ENCODE measurements at places on chromosomes 2 and 18.

- DNase-seq: no peak
Observed at GRCh38 chr2:218997731-218998130, 4.5 kb upstream of the CRYBA2 start.

DNA sequence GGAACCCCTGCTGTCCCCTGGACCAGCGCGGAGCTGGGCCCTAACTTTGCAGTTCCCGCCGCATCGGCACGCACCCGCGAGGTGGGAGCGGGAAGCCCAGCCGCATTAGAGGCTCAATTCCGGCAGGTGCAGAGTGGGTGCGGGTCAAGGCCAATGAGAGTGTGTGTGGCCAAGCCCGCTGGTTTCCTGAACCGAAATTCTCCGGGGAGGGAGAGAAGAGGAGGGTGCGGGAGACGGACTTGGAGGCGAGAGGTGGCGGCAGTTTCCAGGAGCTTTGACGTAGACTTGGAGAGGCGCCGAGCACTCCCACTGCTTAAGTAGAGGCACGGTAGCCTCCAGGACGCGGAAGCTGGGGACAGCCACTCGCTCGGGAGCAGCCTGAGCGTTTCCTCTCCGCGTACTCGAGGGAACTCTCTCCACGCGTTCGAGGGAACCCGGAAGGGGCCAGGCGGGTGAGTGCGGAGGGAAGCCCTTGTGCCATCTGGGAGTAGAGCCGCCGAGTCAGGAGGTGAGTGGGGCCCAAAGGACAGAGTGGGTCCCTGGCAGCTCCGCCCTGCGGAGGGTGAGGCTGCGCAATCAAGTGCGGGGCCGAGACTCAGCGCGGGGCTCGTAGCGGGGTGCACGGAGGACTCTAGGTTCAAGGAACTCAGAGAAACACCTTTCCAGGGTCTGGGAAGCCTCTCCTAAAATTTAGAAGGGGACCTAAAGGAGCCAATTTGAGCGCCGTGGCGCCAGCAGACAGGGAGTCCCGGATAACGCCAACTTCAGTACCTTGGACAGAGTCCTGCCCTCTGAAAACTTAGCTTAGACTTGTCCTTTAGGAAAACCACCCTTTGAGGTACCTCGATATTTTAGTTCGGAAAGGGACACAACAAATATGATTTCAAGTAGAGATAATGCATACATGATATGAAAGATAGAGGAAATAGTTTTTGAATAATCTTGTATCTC is at the start of gene FAM237A:
FAM237A (plus strand) TSS at position 413 of the 951 bp plus-strand sequence. CDS start 1,750 bp downstream, outside the sequence.
- no peak for DNase-seq

- DNase-seq: no peak
Observed at GRCh38 chr18:28365411-28365831, 188.5 kb upstream of the CDH2 start.

DNA sequence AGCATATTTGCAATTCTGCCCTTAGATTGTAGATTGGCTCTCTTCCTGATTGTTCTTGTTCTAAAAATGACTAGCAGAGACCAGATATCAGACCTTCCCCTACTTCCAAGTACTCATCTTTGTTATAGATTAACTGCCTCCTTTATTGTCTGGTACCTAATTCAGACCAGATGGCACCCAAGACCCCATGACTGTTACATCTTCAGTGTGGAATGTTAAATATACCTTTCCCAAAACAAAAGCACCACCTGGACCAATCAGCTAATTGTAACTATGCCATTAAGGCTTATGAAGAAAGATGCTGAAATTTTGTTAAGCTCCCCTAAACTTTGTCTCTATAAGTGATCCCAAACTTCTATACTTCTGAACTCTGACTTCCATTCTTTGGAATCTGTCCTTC is 12.0 kb upstream of the TFPI start:
- no peak for DNase-seq

- no peak for DNase-seq
Observed at GRCh38 chr18:56431551-56431950, 206.8 kb downstream of the TXNL1 start.

DNA sequence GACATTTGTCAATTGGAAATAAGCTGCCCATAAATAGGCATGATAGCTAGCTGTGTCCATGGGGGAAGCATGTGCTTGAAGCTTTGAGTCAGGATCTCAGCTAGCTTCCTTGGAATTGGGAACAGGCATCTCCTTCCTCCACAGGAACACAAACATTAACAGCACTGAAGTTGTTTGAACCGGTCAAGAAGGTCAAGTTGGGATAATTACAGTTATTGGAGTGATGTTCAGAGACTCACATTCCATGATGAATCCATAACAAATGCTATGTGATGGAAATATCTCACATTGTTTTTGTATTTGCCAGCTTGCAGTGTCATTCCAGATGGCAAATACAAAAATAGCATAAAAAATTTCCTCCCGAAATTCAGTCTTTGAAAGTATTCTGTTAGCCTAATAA is 347.6 kb upstream of the SMIM21 start:
- no peak for DNase-seq

DNA sequence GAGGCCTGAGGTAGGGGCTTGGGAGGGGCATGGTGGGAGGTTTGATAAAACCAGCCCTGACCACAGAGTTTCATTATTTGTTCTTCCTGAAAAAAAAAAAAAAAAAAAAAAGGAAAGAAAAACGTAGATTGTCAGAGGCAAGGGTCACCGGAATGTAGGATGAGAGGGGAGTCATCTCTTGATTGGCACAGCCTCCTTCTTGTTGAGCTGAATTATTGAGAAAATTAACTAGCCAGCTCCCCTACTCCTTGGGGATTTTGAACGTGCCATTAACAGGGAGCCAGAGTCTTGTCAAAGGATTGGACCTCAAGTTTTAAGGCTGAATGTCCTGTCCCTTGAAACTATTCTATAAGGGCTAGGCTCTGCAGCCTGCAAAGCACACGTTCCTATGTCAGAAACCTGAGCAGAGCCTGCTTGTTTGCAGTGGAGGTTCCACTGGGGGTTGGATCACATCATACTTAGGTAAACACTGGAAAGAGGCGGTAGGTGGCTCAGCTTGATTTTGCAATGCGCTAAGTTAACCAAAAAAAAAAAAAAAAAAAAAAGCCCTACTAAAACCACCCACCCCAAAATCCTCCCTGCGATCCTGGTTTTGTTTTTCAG is 2.3 kb downstream of the INHBB start:
- DNase-seq: no peak

- DNase-seq: peak; percentile 64
Observed at GRCh38 chr2:86790676-86791572, at the start of gene CD8A. Gene CD8A, minus strand, starts transcription at chr2:86790913. Its CDS starts 88 bp downstream, at chr2:86790825.

DNA sequence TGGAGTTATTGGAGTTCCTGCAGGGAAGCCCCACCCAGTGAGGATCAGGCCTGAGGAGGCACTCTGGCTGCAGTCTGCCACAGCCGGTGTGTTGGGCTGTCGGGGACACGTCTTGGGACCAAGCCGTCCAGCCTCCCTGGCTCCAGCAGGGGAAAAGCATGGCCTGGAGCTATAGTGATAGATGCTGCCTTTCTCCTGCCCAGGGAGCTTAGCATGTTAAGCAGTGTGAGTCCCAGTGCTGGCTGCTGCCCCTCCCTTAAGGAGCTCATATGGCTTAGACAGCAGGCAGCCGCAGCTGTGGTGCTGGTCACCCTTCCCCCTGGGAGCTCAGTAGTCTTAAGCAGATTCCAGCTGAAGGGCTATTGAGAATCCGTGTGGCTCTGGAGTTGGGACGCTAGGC is 78.9 kb downstream of the CERS6 start:
- no peak for DNase-seq

DNA sequence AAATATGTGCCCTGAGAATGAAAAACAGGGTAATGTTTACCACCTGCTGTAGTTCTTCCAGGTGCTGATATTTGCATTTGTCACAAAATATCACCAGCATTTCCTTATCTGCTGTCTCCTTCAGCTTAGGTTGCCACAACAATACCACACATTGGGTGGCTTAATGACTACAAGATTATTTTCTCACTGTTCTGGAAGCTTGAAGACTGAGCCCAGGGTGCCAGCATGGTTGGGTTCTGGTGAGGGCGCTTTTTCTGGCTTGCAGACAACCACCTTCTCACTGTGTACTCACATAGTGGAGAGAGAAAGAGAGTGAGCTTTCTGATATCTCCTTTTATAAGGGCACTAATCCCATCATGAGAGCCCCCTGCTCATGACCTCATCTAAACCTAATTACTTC is 407.5 kb upstream of the RGPD4 start:
- no peak for DNase-seq

GRCh38 chr2:72940786-72941185 is 23.5 kb downstream of the EMX1 start:
- DNase-seq: no peak

GRCh38 chr2:71598526-71598925 is 145.2 kb downstream of the DYSF start:
- no peak for DNase-seq

GRCh38 chr2:100757621-100758394 is 62.1 kb upstream of the NPAS2 start:
- no peak for DNase-seq

DNA sequence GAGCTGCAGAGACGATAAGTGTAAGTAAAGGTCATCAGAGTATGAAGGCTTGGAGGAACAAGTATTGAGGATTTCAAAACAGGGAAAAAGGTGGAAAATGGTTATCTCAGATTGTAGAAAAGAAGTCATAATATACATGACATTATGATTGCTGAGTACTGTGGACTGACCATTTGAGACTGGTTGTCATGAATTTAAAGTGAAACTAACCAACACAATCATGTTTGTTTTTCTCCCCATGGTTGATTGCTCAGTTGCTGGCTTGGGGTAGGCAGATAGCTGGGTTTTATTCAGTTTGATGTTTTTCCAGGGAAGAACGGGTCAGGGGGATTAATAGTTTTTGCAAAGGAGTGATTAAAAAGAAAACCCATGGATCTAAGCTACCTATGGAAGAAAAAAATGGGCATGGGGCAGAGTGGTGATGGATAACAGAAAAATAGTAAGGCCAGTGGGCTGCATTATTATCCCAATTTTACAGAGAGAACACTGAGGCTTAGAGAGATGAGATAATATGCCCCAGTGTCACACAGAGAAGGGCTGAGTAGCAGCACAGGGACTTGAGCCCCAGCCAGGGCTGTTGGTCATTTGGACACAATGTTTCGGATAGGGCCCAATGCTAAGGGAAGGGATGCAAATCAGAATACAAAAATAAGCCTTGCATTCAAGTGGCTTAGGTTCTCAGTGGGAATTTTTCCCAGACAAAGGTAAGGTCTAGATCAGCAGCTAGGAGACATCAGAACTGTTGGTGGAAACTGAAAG is 885.7 kb downstream of the DCC start:
- no peak for DNase-seq

DNA sequence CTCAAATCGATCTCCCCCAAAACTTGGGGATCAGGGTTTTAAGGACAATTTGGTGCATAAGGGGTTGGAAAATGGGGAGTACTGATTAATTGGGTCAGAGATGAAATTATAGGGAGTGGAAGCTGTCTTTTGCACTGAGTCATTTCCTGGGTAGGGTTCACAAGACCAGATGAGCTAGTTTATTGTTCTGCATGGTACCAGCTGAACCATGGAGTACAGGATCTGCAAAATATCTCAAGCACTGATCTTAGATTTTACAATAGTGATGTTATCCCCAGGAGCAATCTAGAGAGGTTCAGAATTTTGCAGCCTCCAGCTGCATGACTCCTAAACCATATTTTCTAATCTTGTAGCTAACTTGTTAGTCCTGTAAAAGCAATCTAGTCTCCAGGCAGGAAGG is 73.1 kb downstream of the CPO start:
- no peak for DNase-seq

DNA sequence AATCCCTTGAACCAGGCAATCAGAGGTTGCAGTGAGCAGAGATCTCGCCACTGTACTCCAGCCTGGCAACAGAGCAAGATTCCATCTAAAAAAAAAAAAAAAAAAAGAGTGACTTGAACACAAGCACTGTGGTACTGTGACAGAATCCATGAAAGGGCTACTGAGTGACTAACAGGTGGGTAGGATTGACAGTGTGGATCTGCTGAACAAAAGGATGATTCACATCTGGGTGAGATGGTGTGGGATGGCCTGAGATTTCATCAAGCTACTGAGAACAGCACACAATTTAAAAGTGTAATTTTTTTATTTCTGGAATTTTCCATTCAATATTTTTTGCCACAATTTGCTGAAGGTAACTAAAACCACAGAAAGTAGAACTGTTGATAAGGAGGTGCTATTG is 13.3 kb upstream of the SP3 start:
- DNase-seq: no peak

DNA sequence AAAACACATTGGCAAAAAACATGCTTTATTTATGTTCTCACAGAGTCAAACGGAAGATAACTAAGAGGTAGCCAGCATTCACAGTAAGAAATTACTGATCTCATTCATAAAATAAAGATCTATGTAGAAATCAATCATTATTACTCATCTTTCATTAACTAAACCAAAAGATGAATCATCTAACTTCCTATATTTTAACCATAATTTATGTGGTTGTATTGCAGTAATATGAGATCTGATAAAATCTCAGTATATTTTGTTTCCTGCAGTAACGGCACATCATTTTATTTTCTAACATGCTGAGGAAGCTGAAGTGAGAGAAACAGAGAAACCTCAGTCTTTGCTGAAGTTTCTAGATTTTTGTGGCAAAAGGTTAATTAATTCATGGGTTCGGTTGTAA is 375.8 kb downstream of the GALNT13 start:
- no peak for DNase-seq

DNA sequence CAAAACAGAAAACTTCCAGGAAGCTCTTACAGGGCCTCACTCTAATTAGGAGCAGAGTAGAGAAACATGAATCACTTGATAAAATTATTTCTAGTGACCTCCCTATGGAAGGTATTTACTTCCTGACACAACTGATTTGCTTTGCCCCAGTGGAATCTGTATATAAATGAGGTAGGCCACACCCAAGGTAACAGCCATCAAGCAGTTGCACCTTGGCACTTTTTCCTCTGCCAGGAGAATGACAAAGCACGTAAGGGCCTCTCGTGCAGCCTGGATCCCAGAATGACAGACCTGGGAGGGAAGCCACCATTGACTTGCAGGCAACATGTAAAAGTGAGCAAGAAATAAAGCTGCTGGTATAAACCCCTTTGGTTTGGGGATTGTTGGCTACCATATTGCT is 620.0 kb upstream of the SLC39A10 start:
- DNase-seq: no peak

DNA sequence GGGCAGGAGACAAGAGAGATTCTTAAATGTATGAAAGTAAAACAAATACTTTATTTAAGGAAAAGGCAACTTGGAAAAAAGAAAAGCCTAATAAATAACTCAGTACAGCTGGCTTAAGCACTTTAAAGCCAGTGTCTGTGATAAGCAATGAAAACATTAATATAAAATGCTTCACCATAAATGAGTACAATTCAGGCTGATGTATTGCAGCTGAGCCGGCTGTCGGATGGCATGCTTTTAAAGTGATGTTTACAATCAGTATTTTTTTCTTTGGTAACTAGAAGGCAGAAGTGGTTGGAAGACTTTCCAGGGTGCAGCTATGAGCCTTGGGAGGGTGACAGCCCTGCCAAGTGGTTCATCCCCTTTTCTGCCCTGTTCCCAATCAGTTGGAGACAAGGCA is 58.7 kb upstream of the CELF4 start:
- DNase-seq: no peak

DNA sequence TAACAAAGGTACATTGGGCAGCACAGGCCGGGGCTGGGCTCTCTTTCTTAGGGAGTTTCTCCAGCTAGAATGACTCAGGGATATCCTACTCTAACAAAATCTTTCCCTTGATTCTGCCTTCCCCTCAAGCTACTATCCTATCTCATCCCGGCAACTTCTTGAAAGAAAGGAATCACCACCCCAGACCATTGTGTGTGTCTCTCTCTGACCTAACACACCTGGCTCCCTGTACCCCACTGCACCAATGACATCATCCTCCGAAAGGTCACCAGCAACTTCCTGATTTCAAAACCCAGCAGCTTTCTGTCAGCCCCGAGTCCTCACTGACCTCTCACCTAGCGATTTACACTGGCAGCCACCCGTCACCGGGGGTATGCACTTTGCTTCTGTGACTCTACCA is 72.1 kb upstream of the MAP4K4 start:
- DNase-seq: peak; percentile 42

All from CD4-positive, alpha-beta T cell treated with Interleukin-15 for 1 hour (primary cell).